ENCODE measurements at places on chromosomes 5 and 9.

DNA sequence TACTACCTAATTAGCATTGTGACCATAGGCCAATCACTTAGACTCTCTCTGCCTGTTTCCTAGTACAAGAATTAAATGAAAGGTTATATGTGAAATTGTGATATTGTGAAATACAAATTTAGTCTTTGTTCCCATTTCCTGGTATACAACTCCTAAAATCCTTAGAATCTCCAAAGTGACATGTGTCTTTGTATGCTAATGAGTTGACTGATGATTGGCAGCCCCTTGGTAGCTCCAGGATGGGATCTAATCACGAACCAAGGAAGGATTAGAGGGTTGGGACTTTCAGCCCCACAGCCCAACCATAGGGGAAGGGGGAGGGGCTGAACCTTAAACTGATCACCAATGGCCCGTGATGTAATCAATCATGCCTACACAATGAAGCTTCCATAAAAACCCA, 31.6 kb downstream of the ATP6V0E1 start:
- DNase-seq: no peak

- no peak for DNase-seq
Observed at GRCh38 chr9:3261484-3261883, 264.3 kb downstream of the RFX3 start.

DNA sequence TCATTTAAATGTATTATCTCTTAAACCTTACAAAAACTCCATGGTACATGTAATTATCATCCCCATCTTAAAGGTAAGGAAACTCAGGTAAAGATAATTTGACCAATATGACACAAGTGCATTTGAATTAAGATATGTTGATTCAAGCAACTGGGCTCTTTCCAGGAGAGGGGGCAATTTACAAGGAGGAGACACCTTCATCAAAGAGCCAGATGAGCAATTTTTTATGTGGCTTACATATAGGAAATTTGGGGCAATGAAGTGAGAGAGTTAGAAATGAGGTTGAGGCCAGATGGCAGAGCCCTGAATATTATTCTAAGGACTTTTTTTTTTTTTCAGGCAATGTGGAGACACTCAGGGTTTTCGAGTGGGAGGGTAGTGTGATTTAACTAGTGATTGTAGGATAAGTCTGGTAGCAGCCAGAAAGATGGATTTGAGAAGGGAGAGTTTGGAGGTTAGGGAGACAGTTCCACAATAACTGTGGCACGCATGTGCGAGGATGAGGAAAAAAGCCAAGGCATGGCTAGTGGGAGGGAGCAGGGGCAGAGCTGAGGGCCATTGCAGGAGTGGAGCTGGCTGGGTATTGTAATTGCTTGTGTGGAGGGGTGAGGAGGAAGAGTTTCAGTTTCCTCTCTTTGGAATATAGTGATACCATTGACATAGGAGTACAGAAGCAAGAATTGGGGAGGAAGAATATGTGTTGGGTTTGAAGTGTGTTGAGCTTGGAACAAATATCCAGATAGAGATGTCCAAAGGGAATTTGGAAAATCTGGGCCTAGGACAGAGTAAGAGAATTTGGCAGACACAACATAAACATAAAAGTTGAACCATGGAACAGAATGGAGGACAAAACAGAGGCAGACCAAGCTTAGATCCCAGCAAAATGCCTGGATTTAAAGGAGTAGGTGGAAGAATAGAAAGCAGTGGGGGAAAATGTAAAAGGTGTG, 72.0 kb downstream of the ACTBL2 start:
- DNase-seq: no peak

GRCh38 chr5:130213607-130214006, 309.3 kb downstream of the CHSY3 start:
- DNase-seq: no peak

- DNase-seq: no peak
Observed at GRCh38 chr5:154138701-154139100, 51.8 kb upstream of the GALNT10 start.

DNA sequence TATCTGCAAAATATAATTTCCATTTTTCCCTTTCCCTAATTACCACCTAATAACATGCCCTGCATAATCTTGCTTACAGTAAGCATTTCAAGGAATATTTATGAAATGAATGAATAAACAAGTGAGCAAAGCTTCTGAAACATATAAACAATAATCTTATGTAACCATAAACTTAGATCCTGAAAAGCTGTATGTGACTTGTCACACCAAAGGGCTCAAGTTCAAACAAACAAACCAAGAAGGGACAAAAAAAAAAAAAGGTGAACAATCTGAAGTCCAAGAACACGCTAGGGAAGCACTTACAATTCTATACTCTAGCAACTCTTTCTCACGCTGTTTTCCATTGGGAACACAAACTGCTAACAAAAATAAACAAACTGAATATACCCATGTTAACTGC, 36.3 kb downstream of the PLPP1 start:
- DNase-seq: no peak

GRCh38 chr9:17230646-17231045, 95.8 kb downstream of the CNTLN start:
- no peak for DNase-seq

DNA sequence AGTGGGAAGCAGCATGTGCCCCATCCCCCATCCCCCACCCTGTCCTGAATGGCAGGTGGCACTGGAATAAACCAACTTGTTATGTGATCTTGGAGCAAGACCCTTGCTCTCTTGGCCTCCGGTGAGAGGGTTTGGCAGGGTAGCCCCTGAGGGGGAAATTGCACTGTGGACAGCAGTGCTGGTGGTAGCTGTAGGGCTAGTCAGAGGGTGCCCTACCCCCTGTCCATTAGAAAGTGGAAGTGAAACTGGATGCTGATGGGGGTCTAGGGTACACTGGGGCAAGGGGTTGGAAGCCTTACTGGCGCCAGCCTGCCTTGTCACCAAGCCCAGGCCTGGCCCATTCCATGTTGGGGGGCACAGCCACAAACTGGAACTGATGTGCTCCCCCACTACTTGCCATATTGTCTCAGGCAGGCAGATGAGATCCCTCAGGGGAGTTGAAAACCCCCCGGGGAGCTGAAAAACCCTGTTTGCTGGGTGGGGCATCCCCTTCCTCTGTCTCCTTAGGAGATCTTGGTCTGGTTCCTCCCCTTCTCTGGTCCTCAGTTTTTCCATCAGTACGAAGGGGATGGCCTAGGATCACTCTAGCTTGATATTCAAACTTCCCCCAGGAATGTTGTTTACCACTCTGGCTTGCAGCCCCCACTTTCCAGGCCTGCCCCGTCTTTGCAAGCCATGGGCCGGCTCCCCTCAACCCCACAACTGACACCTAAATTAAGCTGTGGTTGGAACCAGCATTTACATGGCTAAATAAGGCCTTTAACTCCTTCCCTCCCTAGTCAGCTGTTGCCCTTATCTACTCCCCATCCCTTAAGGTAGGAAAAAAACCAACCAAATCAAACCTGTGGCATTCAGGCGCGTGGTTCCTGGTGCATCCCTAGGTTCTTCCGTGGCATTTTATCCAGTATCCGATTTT, 14.4 kb upstream of the SYNPO start:
- DNase-seq: no peak

DNA sequence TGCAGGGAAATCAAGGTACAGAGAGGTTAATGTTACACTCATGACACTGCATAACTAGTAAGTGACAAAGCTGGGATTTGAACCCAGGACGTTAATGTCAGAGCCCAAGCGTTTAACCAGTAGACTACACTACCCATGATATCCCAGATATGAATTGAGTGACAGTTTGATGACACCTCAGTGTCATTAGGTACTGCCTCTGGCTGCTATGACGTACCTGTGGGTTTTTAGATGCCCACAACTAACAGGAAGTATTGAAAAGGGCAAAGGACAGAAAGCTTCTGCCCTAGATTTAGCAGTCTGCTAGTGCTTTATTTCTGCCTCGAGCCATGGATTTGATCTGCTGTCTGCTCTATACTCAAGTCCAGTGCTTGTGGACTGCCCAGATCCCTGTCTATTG, 56.2 kb downstream of the GLRA1 start:
- no peak for DNase-seq

DNA sequence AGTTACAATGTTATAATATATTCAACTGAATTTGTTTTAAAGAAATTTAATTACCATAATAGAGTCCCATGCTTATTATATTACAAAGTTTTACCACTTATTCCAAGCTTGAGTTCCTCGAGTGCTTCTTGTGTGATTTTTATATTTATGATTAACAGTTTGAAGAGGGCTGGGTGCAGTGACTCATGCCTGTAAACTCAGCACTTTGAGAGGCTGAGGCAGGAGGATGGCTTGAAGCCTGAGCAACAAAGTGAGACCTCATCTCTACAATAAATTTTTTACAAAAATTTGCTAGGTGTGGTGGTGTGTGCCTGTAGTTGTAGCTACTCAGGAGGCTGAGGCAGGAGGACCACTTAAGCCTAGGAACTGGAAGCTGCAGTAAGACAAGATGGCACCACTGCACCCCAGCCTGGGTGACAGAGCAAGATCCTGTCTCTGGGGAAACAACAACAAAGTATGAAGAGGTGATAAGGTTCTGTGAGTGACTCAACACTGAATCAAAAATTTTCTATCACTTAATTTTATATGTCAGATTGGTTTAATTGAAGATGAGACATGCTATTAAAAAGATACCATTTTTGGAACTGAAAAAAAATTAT, 9.2 kb downstream of the POC5 start:
- no peak for DNase-seq

GRCh38 chr9:37424204-37424685, 1.7 kb downstream of the GRHPR start:
- DNase-seq: no peak

DNA sequence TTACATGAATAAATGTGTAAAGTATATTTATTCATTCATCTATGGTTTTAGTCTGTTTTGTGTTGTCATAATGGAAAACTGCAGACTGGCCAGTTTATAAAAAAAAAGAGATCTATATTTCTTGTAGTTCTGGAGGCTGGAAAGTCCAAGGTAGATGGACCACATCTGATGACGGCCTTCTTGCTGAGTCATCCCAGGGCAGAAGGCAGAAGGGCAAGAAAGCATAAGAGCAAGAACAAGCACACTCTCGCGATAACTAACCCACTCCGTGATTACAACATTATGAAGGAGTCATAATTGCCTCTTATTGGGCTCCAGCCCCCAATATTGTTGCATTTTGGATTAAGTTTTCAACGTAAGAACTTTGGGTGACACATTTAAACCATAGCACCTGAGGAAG, 180.4 kb upstream of the DAB2 start:
- DNase-seq: no peak

DNA sequence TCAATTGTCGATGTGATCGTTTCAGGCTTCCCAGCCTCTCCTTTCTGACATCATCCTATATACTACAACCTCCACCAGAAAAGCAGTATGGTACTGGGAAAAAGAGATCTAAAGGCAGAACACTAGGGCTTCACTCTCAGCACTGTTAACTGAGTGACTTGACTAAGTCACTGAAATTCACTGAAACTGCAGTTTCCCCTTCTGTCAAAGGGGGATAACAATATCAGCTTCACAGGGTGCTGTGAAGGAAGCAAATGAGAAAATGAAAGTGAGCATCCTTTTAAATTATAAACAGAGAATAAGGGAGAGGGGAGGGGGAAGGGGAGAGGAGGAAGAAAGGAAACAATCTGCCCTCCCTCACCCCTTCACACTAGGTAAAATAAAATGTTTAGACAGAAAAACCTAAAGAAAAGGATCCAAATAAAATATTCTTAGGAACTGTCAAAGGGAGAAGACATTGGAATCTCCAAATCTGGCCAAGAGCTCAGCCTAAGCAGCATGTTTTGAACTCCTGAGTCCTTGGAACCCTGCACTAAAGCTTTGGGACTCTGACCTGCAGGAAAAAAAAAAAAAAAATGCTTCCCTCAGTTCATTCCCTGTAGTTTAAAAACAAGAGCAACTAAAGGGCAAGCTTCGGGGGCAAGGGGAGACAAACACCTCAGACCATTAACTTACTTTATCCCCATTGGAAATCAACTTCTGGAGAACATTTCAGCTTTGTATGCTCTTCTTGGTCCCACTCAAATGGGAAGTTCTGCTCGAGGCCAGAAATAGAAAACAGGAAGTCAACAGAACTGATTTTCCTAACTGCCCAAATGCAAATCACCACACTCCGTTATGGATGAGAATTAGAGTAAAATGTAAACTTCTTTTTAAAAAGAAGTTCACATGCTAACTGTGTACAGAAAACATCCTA, 178.3 kb downstream of the DEPDC1B start:
- no peak for DNase-seq

DNA sequence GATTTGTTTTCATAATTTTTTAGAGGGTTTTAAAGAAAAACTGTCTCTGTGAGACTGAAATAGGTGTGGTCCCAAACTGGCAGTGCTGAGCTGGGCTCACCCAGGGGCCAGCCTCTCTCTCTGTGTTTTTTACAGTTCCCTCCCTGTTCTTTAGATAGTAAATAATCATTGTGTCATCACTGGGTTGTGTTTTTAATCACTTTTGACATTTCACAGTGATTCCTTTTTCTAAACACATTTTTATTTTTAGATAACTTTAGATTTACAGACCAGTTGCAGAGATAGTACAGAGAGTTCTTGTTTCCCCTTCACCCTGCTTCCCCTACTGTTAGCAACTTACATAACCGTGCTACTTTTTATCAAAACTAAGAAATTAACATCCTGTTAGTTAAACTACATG, 44.4 kb downstream of the MAP1B start:
- DNase-seq: no peak

DNA sequence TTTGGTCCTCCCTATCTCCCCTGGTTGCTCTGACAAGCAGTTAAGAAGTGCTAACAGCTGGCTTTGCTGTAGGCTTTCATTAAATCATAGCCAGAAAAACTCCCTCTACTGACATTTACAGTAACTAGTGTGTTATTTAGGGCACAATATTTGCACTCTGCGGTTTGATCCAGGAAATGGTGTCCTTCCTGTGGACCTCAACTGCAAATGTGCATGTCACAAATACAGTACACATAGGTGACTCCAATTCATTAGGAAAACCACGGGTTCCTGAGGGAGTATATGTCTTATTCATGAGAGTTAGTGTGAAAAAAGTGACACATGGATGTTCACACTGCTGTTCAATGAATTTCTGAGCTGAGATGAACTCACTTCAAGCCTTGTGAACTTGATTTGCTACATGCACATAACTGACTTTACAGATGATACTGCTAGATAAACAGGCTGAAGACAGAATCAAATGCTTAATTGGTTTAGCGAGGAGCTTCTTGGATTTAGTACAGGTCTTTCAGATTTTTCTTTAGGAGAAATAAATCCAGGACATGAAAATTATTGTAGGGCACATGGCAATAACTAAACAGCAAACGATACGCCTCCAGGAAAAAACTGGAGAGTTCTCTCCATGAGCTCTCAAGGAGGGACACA, 281.5 kb downstream of the EFNA5 start:
- no peak for DNase-seq

GRCh38 chr5:133868946-133869518, 99.4 kb downstream of the C5orf15 start:
- peak; percentile 48 for DNase-seq

GRCh38 chr5:33049842-33050241, 338.7 kb downstream of the NPR3 start:
- DNase-seq: no peak

GRCh38 chr5:150694612-150695011, 6.2 kb downstream of the RBM22 start:
- no peak for DNase-seq

- no peak for DNase-seq
Observed at GRCh38 chr5:111439473-111440075, 72.8 kb downstream of the STARD4 start.

GRCh38 chr5:168176251-168176650, 115.2 kb upstream of the WWC1 start:
- no peak for DNase-seq

Measured in caudate nucleus (tissue), 63 donors.